ENCODE measurements at places on chromosomes 1 and 21.

GRCh38 chr1:175678471-175678870, 64.9 kb downstream of the TNR start:
- no peak for DNase-seq

GRCh38 chr1:178684542-178685000, 40.5 kb upstream of the RALGPS2 start:
- no peak for DNase-seq

DNA sequence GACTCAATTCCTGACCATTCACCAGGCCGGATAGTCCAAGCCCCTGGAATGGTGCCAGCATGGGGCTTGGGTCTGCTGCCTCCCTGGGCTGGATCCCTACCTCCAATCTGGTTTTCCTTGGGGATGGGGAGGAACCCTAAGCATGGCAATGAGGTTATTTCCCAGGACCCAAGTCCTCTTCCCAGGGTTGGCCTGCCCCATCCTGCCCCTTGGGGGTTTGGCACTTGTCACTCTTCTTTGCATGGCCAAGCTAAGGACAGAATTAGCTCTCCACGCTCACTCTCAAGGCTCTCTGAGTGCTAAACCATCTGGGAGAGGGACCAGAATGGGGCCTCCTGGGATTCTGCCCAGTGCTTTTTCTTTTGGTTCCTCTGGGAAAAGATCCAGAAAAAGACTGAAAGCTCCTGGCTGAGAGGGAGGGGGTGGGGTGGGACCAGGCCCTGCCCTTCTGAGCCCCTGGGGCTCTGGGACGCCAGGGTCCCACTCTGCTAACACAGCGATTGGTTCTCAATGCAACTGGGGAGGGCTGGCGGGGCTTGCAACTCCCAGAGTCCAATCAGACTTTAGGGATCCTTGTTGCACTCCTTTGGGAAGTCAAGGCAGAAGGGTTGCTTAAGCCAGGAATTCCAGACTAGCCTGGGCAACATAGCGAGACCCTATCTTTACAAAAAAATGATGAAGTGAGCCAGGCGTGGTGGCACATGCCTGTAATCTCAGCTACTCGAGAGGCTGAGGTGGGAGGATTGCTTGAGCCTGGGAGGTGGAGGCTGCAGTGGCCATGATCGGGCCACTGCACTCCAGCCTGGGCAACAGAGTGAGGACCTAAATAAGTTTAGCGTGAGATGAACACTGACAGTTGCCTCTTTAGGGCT, 52.7 kb downstream of the DHRS3 start:
- no peak for DNase-seq

DNA sequence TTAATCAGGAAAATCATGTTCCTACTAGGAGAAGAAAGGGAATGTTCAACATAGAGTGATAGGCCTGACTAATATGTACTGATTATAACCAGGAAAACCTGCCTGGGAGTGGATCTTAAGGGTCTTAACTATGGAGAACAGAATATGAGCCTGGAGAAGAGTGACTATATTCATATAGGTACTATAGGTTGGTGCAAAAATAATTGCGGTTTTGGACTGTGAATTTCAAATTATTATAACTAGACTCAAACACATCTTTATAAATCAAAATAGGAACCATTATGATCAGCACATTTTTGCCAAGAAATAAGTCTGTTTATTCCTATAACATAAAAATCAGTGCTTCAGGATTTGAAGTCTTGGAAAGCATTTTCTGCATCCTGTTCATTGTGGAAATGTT, 189.8 kb upstream of the ADAMTS5 start:
- no peak for DNase-seq

DNA sequence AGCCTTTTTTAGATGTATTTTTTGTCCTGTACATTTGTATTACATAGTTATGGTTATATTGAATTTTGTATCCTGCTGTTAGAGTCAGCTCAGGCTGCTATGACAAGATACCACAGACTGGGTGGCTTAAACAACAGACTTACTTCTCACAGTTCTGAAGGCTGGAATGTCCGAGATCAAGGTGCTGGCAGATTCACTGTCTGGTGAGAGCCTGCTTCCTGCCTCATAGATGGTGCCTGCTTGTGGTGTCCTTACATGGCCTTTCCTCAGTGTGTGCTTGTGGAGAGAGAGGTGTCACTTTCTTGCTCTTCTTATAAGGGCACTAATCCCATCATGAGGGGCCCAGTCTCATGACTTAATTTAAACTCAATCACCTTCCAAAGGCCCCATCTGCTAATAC, 23.1 kb upstream of the MYSM1 start:
- DNase-seq: no peak

- DNase-seq: no peak
These were observed 18.9 kb downstream of the DBT start for GRCh38 chr1:100230765-100231164.

DNA sequence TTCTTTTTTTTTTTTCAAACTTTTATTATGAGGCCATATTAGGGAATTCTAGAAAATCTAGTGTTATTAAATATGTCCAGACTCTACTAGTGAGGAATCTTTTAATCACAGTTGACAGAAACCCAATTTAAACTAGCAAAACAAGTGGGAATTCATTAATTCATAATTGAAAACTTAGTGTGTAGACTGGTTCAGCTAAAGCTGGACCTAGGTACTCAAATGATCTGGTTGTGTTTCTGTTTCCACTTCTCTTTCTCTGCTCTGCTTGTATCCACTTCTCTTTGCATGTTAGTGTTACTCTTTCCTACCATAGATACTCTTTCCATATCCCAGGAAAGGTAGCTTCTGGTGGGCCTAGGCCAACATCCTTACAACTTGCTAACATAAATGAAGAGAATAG, 81.2 kb upstream of the HIVEP3 start:
- no peak for DNase-seq

DNA sequence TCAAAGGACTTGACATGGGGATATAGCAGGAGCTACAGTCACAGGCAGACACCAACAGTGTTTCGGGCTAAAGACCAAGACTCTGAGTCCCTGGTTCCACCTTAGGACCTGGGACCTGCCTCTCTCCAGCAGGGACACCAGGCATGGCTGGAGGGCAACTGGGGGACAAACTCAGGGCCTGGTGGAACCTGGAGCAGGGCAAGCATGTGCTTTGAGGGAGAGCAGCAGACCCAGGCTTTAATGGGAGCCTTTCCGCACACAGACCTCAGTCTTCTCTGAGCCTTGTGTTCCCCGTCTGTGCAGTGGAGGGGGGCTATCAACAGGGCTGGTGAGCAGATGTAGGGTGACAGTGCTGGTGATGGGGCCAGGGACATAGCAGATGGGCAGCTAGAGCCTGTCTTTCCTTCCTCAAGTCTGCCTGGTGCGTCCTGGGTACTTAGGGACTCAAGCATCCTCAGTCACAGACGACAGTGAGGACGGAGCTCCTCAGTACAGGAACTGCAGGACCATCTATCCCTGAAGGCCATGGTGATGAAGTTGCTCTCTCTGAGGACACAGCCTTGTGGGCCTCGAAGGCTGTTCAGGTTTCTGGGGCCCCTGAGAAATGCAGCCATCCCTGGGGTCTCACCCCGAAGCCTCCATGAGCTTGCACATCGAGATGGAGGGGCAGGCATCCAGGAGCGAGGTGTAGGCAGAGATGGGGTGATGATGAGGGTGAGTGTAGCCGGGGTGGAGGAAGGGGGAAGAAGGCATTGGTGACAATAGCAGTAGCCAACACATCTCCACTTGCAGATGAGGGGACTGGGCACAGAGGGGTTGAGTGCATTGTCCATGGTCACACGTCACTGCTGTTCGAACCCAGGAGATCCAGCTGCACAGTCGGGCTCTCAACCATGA, 593.4 kb downstream of the PTPRU start:
- no peak for DNase-seq

DNA sequence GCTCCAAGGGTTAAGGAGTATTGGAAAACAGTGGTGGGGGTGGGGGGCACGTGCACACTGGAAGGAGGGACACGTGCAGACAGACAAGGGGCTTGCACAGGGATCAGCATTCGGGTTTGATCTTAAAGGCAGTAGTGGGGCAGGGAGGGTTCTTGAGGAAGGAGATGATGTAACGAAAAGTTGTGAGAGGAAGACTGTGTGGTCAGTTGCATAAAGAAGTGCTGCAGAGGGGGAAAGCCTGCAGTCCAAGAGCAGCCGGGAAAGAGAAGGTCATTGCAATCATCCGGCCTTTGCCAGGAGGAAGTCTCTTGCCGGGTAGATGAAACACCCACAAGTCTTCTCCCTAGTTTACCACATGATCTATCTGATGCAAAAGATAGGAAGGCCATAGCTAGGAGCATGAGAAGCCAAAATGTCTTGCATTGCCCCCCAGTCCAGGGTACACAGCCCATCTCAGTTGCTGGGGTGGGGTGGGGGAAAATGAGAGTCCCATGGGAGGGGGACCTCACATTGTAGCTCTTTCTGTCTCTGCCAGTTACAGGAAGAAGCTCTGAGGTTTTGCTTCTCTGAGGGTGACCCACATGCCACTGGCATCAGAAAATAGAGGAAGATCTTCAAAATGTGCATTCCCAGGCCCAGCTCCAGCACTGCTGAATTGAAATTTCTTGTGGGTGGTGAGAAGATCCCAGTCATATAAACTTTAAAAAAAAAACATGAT, 202.5 kb upstream of the RAB4A start:
- DNase-seq: no peak

DNA sequence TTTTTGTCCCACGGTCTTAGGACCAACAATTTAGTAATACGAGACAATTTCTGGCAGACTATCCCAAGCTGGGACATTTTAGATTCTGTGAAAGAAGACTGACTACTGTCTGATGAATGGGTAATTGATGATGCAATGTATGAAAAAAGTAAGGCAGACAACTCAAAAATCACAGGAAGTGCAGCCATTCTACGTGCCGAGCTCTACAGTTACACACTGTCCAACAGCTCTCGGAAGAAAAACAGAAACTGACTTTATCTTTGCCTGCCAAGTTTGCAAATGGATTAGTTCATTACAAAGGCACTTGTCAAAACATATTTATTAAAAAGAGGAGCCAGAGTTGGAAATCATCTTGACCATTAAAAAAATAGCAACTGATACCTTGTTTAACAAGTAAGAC, 31.3 kb downstream of the ZBTB8B start:
- no peak for DNase-seq

GRCh38 chr1:169392406-169392805, 24.4 kb downstream of the BLZF1 start:
- DNase-seq: no peak

DNA sequence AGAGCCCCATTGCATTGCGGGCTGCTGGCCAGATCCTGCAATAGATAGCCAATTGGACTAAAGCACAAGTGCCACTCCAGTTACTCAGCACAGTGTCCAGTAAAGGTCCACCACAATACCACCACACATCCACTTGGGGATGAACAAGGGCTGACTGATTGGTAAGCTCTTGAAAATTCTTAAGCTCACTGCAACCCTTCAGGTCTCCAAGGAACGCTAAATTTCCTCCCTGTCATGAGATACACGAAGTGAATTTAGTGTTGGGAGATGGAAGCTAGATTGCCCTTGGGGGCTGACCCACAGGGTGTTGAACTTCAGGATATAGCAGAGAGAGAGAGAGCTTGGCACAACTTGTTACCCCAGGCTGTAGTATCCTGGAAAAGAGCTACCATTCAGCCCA, 9.8 kb upstream of the AADACL3 start:
- DNase-seq: no peak

- peak; percentile 24 for DNase-seq
These were observed 7.6 kb downstream of the NPPA start for GRCh38 chr1:11839727-11840705.

- no peak for DNase-seq
These were observed 59.5 kb downstream of the PHACTR4 start for GRCh38 chr1:28428990-28429520.

GRCh38 chr1:30329263-30329753, 394.1 kb downstream of the MATN1 start:
- no peak for DNase-seq

DNA sequence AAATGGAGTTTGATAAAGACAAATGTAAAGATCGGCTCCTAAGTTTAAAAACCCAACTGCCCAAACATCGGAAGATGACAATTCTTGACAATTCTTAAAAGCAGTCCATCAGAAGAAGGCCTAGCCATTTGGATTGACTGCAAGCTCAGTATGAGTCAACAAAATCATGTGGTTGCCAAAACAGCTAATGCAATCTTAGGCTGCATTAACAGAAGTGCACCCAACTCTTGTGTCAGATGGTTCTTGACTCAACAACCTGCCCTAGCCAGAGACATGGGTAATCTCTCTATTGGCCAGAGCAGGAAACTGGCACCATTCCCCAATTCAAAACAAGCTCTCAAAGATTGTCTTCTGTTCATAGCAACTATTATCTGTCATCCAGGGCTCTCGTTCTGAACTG, 9.9 kb upstream of the NCF2 start:
- DNase-seq: no peak

GRCh38 chr1:22206551-22207125, 63.7 kb upstream of the WNT4 start:
- no peak for DNase-seq

GRCh38 chr1:1115136-1115785, 628 bp downstream of the C1orf159 start:
- DNase-seq: no peak

DNA sequence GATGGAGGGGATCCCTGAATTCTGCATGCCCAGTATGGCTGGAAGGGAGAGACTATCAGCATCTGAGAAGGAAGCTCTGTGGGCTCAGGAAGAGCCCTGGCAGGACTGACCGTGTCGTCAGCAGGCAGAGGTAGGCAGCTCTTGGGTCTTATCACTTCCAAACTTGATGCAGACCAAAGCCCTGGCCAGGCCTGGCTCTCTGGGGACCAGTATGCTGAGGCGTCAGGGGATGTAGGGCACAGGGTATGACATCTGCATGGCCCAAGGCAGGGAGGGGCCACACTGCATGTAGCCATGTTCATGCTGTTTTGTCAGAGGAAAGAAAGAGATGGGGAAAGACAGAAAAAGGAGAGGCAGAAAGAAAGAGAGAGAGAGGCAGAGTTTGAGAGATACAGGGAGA, 6.3 kb downstream of the FGR start:
- no peak for DNase-seq

GRCh38 chr21:32626621-32627196, 14.5 kb upstream of the CFAP298 start:
- DNase-seq: no peak

GRCh38 chr1:171965777-171966176, 124.5 kb downstream of the DNM3 start:
- no peak for DNase-seq

DNA sequence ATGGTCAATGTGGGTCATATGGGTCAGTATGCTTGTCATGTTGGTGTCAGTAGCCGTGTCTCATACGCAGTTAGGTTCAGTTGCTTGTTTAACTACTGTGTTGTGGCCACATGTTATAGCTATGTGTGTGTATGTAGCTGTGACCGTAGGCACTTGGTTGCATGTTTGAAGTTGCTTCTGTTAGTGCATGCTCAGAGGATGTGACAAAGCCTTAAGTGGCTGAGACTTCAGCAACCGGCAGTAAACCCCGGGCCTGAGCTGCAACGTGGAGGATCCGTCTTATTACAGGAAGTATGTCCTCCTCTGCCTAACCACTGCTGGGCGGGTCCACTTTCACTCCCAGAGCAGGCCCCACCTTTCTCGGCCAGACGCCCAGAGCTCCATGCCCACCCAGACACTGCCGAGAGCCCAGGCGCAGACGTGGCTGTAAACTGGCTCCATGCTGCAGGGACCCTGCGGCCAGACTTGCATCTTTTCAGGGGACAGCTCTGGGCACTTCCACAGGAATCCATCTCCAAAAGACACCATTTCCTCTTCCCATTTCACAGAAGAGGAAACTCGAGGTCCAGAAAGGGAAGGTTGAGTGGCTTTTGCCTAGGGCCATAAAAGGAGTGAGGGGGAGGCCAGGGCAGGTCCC, 2.2 kb downstream of the TCEA3 start:
- DNase-seq: peak; percentile 25

GRCh38 chr21:37463083-37463801, 96.7 kb downstream of the DYRK1A start:
- DNase-seq: peak; percentile 89
